Stimulated activated CD4-positive, alpha-beta T cell treated with anti-CD3 and anti-CD28 coated beads, Interleukin-4, amount 100 ng/mL, for 24 hours (primary cell): ENCODE measurements at places on chromosomes 4 and X.

GRCh38 chr4:13653766-13654161, 26.2 kb upstream of the BOD1L1 start:
- no peak for DNase-seq

DNA sequence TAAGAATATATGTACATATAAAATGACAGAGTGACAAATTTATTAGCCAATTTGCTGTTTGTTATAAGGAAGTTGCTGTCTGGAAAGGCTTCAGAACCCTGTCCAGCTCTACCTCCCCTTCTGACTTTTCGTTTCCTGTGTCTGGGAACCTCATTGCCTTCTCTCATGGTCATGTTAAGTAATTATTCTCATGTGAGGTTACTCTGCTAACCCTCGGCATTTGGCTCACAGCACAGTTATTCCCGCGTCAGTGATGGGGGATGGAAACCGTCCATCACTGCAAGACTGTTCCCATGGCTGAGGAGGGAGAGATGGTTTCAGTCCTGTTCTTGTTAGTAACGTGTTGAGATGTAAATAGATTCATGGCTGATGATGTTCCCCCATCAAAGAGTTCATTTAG, 11.9 kb downstream of the EDNRA start:
- no peak for DNase-seq

- no peak for DNase-seq
These were observed 28.7 kb upstream of the FAM9B start for GRCh38 chrX:9062641-9063040.

- no peak for DNase-seq
These were observed 38.0 kb upstream of the EMCN start for GRCh38 chr4:100555611-100556337.

DNA sequence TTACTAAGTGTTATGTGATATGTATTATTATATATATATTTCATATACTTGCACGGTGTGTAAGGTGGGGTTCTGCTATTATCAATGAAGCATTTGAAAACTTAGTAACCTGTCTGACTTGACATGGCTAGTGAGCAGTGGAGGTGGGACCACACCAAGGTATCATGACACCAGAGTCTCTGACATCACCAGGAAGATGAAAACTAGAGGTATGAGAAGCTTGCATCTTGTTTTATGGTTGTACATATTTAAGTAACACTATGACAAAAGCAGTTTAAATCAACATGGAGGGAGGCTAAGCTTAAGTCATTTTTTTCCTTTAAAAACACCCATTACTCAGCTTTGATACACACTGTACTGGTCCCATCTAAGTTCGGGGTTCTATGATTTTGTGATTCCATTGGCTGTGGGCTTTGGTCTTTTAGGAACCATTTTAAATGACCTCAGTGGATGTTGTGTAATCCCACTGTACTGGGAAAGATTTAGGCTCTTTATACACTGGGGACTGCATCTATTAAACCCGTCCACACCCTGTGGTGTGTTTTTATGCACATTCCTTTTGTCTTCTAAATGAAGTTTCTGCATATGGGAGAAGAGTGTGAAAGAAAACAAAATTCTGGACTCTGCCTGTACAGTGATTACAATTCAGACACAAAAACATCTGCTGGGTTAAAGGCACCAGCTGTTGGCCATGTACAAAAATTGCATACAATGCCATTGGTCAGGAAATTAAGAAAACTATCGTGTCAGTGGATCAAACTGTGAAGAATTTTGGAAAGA, 570.6 kb downstream of the SPRY1 start:
- no peak for DNase-seq
